ENCODE measurements at places on chromosomes 3 and 15.
A peak's percentile ranks its signal among the peaks of the same experiment; 100 is the strongest.

DNA sequence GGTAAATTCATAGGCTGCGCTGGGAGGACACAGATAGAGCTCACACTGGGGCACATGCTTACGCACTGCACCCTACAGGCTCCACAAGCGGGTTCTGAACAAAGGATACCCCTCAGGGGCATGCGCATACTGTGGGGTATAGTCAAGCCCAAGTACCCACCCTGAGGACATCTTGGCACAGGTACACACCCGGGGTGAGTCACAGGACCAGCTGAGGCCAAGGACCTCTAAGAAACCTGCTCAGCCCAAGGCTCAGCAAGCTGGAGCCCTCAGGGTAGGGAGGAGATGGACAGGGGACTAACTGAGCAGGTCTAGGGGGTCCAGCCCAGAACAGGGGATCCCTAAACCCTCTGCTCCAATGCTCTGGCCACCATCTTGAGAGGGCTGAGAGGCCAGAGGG lies 3.3 kb downstream of the SHISA5 start:
- no peak for DNase-seq

- DNase-seq = no peak
Observed at GRCh38 chr3:157066335-157067098, 93.4 kb downstream of the CCNL1 start.

- DNase-seq = peak; percentile 11
Observed at GRCh38 chr15:61383421-61383820, 154.3 kb upstream of the RORA start.

DNA sequence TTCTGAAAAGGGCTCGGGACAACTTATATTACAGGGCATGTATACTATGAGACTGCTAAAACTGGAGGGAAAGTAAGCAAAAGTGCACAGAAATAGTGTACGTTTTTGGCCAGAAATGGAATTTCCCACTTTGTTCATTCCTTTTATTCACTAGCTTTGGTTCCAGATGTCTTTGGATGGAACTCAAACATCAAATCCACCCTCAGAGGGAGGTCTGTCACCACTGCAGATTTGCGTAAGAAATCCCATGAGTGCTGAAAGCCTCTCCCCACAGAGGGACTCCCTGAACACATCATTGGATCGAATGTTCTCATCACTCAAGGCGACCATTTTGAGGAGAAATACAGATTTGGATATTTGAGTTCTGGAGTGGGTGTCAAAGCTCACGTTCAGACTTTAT lies 71.6 kb downstream of the FEM1B start:
- DNase-seq = no peak

All from HS-27A (cell line).